ENCODE measurements at places on chromosomes 4 and X.

GRCh38 chr4:19774690-19775256, 476.9 kb upstream of the SLIT2 start:
- DNase-seq, result no peak

- no peak for DNase-seq
These were observed 20.1 kb downstream of the SPON2 start for GRCh38 chr4:1152290-1152689.

DNA sequence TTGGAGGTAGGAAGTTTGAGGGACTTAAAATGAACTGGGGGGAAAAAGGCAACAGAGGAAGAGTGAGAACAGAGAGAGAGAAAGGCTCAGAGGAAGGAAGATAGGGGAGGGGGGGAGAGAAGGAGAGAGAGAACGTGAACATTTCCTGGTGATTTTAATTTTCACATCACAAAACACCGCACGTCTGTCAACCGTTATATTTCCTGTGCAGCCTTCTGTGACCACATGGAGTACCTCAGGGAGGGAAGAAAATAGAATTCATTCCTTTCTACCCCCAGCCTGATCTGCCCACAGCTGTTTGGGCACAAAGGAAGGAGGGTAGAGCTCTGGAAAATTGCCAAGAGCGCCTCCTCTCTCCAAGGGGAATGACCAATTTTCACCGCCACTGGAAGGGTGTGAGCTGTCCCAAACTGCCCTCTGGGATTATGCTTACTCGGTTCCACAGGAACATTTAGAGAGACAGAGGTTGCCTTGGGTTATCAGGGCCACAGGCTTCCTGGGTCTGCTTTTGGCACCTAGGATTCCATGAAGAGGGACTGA, 135.7 kb upstream of the MAMLD1 start:
- no peak for DNase-seq

DNA sequence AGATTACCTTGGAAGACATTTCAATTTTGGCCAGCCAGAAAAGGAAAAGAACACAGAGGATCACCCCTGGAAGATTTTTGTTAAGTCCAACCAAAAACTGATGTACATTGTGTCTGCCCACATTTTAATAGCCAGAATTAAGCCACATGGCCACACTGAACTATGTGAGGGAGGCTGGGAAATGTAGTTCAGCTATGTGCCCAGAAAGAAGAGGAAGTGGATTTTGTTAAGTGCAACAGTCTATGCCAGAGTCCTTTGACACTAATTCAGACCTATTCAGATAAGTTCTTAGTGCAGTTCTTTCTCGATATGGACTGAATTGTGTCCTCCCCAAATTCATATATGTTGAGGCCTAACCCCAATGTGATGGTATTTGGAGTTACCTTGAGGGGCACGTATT, 18.4 kb downstream of the PRPS1 start:
- no peak for DNase-seq

GRCh38 chrX:23666282-23666681, 1.0 kb upstream of the PRDX4 start:
- DNase-seq, result no peak

GRCh38 chrX:11532291-11533078, 133.2 kb downstream of the ARHGAP6 start:
- no peak for DNase-seq

- DNase-seq, result no peak
These were observed 5.5 kb upstream of the XAGE2 start for GRCh38 chrX:52363247-52363883.

GRCh38 chr4:124105212-124105611, 607.3 kb downstream of the ANKRD50 start:
- no peak for DNase-seq

- no peak for DNase-seq
These were observed 75.8 kb downstream of the PPP3CA start for GRCh38 chr4:101271516-101271915.
